ENCODE measurements at places on chromosomes 16 and 17.

DNA sequence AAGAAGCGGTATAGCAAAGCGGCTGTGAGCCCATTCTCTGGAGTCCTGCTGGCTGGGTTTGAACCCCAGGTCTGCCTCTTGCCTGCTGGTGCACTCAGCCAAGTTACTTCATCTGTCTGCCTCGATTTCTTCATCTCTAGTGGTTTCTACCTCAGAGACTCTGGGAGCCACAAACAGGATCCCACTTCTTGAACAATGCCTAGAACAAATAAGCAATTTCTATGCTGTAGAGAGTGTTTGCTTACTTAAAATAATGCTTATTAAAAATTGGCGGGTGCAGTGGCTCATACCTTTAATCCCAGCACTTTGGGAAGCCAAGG is 75.5 kb downstream of the CMIP start:
- DNase-seq, result no peak

DNA sequence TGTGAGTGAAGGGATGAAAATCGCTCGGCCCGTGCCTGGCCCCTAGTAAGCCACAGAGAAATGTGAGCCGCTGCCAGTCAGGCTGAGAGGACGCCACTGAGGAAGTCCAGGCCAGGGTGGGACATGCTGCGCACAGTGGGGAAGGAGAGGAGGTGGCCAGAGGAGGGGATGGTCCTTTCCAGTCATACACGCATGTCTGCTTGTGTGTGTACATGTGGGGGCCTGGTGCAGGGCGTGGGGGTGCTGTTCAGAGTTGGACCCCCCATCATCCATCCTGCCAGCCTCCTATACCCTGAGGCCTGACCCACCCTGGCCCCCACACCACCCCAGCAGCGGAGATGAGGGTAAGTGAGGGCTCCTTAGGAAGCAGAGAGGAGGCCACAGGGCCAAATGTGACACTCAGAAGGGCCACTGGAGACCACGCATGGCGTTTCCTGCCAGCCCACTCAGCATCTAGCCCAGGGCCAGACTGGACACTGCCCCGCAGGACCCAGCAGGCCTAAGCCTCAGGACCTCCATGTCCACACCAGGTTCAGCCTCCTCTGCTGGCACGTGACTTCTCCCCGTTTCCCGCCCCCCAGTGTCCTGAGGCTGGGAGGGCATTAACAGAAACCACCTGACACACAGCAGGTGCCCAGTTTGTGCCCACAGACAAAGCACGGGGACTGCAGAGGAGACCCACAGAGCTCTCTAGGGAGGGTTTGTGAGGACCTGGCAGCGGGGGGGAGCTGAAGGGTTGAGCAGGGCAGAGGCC is 7.0 kb downstream of the DOC2A start:
- no peak for DNase-seq

DNA sequence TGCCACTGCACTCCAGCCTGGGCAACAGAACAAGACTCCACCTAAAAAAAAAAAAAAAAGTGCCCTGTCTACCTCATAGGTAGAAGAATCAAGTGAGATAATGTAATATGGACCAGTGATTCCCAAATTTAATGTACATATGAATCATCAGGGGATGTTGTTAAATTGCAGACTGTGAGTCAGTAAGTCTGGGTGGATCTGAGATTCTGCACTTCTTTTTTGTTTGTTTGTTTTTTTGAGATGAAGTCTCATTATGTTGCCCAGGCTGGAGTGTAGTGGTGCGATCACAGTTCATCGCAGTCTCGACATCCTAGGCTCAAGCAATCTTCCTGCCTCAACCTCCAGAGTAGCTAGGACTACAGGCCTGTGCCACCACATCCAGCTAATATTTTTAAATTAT is 31.6 kb downstream of the HOXB1 start:
- no peak for DNase-seq

DNA sequence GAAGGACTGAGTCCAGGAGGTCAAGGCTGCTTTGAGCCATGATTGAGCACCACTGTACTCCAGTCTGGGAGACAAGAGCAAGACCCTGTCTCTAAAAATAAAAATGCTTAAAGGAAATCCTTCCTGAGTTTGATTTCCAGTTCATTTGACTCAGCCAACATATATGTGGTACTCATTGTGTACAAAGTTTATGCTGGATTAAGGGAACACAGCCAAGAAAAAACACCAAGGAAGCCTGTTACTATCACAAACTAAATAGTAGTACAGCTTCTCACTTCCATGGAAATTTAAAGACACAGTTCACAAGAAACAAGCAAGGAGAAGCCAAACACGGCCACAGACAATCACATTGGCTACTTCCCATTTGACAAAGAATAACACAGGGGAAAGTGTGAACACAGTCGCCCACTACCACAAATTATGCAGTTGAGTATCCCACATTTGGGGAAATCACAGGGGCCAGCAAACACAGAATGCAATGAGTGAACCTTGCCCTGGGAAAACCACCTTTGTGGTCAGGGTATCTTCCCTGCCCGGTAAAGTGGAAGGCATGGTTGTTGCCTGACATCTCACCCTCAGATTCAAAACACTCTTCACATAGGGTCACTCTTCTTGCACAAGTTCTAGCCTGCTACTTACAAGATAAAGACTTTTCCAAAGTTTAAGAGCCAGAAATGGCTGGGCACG is 14.5 kb downstream of the TEX14 start:
- no peak for DNase-seq

DNA sequence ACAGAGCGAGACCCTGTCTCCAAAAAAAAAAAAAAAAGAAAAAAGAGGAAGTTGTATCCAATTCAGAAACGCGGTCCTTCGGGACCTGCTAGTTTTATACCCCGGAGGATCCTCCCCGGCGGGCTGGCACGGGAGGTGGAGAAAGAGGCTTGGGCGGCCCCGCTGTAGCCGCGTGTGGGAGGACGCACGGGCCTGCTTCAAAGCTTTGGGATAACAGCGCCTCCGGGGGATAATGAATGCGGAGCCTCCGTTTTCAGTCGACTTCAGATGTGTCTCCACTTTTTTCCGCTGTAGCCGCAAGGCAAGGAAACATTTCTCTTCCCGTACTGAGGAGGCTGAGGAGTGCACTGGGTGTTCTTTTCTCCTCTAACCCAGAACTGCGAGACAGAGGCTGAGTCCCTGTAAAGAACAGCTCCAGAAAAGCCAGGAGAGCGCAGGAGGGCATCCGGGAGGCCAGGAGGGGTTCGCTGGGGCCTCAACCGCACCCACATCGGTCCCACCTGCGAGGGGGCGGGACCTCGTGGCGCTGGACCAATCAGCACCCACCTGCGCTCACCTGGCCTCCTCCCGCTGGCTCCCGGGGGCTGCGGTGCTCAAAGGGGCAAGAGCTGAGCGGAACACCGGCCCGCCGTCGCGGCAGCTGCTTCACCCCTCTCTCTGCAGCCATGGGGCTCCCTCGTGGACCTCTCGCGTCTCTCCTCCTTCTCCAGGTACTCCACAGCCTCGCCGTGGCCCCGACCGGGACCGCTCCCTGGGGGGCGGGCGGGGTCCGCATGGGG is at the start of gene CDH3:
CDH3 (plus strand) TSS at position 596 of the 779 bp plus-strand sequence; CDS start at position 666, 70 bp downstream.
- peak; percentile 24 for DNase-seq

DNA sequence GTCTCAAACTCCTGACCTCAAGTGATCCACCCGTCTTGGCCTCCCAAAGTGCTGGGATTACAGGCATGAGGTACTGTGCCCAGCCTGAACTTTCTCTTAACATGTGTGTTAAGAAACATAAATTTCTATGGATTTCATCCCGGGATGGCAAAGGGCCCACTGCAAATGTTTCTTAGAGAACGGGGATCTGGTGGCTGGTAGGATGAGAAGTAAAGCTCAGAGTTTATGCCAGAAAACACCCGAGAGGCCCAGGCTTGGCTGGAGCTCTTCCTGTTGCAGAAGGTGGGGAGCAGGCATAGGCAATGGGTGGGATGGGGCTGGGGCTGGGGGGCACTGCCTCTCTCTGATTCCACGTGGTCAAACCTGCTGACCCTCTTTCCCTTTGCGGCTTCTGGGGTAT is 5.6 kb upstream of the CARHSP1 start:
- DNase-seq, result no peak

DNA sequence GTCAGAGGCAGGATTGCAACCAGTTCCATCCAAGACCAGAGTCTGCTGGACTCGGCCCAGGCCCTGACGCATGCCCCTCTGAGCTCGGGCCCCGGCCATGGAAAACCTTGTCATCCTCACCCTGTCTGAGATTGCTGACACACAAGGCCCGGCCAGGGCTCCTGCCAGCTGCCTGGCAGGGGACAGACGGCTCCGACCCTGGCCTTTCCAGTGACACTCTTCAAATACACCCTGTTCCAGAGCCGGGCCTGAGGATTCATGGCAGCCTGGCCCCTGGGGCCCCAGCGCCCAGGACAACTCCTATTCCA is 3.2 kb upstream of the PABPN1L start:
- no peak for DNase-seq

- DNase-seq, result no peak
Observed at GRCh38 chr17:63819131-63819530, 8.1 kb upstream of the PSMC5 start.

DNA sequence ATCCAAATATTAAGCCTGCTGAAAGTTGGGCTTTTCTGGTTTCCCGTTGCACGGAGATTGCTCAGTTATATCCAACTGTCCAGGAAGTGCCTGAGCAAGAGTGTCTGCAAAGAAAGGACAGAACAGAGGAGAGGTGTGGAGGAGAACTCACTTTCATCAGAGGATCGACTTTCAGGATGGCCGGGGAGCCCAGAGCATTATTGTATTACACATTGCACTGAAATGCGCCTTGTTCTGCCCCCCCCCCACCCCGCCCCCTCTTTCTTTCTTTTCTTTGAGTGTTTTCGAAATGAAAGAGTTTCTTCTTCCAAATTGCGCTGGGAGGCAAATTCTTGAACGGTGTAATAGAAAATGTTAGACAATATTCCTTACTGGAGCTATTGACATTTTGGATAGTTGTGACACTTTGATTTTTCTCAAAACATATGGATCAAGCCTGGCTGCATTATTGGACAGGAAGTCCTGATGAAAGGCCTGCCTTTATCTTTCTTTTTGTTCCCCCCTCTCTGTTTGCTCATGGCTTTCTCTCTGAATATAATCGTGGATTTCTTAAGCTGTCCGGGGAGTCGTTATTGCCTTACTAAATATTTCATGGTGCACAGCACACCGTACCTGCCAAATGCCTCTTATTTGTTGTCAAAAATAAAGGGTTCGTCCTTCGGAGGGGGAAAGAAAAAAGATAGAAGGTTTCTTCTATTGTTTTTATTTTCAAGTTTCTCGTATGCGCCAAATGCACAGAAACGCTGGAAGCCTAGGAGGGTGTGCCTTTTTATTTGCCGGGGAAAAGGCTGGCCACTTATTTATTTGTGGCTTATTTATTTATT is 110.8 kb downstream of the IRX3 start:
- DNase-seq, result no peak

- DNase-seq, result no peak
Observed at GRCh38 chr17:70624211-70624610, 454.9 kb downstream of the KCNJ2 start.

DNA sequence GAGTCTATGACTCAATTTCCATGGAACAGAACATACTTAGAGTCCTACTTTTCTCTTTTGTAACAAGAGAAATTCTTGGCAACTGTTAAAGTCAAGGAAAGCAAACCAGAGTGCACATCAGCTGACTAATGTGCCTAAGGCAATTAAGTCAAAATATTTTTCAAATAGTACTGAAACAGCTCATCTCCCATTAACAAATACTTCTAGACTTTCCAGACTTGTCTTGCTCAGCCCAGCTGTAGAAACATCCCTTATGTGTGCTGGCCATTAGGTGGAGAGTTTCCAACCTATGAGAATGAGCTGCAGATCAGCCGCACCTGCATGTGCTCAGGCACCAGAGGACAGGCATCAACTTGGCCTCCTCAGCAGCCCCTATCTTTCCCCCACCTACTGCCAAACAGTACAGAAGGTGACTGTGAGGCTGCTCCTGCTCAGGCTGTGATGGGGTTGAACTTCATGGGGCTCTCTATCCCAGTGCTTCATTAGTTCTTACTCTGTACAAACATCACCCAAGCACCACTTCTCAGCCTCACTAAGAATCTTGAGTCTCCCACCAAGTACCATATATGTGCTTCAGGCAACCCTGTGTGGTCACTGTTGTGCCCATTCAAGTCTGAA is 32.2 kb downstream of the TEX2 start:
- no peak for DNase-seq

DNA sequence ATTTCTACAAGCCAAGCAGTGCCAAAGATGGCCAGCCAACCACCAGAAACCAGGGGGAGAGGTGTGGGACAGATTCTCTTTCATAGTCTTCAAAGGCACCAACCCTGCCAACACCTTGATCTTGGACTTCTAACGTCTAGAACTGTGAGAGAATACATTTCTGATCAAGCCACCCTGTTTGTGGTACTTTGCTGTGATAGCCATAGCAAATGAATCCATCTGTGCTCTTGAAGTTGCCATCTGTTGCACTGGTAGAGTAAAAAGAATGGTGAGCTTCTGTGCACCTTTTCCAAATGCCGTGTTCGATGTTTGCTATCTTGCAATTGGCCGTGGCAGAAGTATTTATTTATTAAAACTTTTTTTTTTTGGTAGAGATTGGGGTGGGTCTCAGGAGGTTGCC is 16.7 kb upstream of the ADGRG1 start:
- DNase-seq, result no peak

- DNase-seq, result no peak
Observed at GRCh38 chr16:87252269-87252970, 64.8 kb downstream of the C16orf95 start.
